ENCODE measurements at places on chromosomes 5 and 9.

DNA sequence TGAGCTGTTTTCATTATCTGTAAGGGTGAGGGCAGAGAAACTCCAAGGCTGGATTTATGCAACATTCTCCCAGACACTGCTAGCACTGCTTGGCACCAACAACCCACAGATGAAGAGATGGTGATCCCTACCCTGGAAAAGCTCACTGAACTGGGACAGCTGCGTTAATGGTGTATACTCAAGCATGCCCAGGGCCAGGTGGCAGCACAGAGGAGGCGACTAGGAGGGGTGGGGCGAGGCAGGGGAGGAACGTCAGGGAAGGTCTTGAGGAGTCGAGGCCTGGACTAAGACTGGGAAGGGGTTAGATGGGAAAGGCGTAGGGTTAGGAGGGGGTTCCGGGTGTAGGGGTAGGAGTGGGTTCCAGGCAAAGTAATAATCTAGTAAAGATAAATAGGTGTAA is 73.1 kb upstream of the TBC1D9B start:
- no peak for DNase-seq

GRCh38 chr5:153135411-153135810 is 355.1 kb upstream of the GRIA1 start:
- no peak for DNase-seq

DNA sequence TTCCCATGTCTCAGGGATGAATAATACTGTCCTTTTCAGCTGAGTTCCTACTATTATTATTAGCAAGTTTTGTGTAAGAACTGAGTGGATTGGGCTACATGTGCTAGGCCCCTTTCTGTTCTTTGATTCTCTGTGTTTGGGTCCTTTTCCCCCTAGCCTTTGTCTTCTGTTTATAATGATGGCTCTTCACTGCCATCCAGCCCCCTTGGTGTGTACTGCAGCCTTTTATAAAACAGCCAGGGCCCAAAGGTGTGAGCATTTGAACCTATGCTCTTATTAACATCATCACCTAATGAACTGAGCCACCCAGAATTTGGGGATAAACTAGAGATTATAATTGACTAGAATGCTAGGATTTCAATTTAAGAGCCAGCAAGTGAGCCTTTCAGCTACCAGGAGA is 52.6 kb downstream of the PLAC8L1 start:
- DNase-seq: no peak

- peak; percentile 81 for DNase-seq
Observed at GRCh38 chr5:79829260-79829659, 139.6 kb downstream of the CMYA5 start.

DNA sequence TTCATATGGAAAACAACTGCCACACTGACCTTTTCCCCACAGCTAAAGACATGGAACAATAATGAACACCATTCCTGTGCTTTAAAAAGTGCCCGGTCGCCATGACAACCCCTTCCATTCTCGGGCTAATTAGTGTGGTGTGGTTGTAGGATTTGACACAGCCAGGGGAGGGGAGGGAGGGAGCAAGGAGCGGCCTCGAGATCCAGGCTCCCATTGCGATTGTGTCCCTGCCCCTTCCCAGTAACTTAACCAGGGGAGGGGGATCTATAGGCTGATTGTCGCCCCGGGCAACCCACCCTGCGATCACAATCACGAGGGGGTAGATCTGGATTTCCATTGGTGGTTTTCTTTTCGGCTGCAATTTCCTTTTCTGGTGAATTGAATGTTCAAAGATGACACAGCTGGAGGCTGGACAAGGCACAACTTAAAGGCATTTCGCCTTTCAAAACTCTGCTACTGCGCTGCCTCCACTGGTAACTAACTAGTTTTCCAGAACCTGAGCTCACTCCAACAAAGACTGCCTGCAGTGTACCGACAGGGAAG is 96.7 kb upstream of the RETREG1 start:
- peak; percentile 59 for DNase-seq

GRCh38 chr9:5628183-5628529 is 751 bp upstream of the RIC1 start:
- no peak for DNase-seq

- no peak for DNase-seq
Observed at GRCh38 chr5:90874066-90874465, 315.5 kb downstream of the ADGRV1 start.

- DNase-seq: no peak
Observed at GRCh38 chr9:117656002-117656401, 48.2 kb upstream of the TLR4 start.

GRCh38 chr9:81445331-81445921 is 243.9 kb downstream of the TLE1 start:
- no peak for DNase-seq

- peak; percentile 45 for DNase-seq
Observed at GRCh38 chr5:139640421-139641115, 7.6 kb upstream of the CXXC5 start.

DNA sequence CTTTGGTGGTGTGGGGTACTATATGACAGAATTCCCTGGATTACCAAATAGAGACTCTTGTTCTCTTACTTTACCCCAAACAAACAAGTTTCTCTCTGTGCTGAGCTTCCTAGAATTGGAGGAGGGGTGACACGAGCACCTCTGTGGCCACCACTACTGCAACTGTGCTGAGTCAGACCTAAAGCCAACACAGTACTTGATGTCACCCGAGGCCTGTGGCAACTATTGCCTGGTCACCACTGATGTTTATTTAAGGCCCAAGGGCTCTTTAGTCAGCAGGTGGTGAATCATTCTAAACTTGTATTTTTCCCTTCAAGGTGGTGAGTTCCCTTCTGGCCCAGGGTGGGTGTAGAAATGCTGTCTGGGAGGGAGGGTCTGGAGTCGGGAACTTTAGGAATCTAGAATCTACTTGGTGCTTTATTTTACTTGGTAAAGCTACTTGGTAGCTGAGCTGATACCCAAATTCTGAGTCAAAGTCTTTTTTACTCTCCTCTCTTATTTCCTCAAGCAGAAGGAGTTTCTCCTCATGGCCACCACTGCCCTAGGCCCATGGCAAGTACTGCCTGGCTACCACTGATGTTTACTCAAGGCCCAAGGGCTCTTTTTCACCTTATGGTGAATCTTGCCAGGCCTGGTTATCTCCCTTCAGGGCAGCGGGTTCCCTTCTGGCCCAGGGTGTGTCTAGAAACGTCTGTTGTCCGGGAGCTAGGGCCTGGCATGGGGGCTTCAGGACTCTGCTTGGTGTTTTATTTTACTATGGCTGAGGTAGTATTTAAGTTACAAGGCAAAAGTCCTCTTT is 9.8 kb downstream of the LURAP1L start:
- DNase-seq: no peak

DNA sequence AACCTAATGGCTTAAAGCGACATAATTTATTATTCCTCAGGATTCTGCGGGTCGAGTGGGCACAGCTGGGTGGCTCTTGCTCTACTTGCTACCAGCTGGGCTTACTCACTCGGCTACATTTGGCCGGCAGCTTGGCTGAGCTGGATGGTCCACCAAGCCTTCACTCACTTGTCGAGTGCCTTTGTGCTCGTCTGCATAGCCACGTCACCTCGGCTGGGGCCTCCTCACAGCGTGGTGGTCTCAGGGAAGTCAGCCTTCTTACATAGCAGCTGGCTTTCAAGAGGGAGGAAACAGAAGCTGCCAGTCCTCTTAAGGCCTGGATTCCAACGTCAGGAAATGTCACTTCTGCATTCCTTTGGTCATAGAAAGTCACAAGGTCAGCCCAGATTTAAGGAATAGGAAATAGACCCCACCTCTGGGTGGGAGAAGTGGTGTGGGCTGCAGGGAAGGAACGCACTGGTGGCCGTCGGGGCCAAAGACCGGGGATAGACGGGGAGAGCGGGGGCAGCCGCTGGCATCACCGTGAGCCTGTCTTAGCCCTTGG is 75.1 kb upstream of the RUFY1 start:
- DNase-seq: peak; percentile 46

- DNase-seq: no peak
Observed at GRCh38 chr5:80181618-80182211, 74.1 kb downstream of the SERINC5 start.

- DNase-seq: no peak
Observed at GRCh38 chr5:78060421-78060820, 234.1 kb downstream of the AP3B1 start.

DNA sequence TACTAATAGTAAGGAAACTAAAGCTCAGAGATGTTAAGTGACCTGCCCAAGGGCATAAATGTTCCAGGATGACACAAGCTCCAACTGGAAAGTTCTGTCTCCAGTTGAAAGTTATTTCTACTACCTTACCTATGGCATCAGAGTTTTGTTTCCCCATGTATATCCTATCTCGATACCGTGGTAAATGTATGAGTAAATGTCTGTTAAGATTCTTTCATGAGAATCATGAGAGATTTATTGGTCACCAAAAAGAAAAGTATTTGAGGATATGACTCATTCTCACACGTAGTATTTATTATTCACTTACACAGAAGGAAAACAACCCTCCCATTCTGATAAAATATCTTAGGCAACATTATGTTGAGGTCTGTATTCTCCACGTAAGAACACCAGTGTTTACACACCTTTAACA is 11.1 kb upstream of the SHOC1 start:
- no peak for DNase-seq

DNA sequence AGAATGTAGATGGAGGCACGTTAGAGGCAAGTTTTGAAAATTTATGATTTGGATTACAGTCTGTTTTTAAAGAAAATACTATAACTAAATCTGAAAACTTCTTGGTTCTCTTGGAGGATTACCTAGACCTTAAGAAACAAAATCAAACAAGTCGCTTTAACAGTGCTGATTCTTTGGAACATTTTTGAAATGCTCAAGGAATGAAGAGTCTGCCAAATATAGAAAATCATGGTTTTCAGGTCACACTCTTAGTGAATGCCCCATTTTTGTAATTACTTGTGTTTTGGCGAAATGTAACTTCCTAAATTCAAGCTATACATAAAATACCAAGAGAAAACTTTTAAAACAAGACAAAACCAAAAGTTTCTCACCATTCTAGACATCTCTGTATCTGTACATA is 93.2 kb downstream of the EQTN start:
- no peak for DNase-seq

DNA sequence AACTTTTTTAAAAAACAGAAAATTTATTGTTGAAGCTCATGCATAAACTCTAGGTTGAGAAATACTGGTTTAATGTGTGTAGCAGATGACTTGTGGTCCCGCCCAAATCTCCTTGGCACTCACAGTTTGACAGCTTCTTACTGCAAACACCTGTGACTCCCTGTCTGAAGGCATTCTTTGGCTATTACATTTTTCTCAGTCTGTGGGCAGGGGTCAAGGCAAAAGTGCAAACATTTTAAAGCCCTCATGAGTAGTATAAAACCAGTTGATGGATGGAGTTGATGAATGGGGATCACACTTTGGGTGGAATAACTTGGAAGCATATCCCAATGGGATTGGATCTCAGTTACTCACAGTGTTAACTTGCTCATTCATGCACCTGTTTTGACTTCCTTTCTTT is 1007.0 kb upstream of the NUDT12 start:
- no peak for DNase-seq

- DNase-seq: peak; percentile 74
Observed at GRCh38 chr5:16508730-16509531, 43.3 kb upstream of the ZNF622 start.

DNA sequence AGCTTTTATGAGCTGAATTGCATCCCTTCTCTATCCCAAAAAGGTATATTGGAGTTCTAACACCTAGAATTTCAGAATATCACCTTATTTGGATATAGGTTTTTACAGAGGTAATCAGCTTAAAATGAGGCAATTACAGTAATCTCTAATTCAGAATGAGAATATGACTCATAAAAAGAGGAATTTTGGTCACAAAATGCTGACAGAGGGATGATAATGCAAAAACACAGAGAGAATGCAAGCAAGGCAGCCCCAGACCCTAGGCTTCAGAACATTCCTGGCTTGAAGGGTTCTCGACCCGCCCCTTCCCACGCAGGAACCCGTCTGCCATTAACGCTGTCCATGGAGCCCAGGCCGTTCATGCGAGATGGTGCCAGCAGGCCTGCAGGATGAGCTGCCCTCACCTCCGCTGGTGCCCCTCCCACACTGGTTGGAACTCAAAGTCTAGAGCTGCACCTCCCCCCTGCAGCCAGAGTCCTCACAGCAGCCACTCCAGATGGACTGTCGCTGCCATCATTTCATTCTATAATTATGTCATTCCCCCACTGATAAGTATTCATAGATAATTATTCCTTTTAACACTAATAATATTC is 1173.4 kb upstream of the ACO1 start:
- peak; percentile 36 for DNase-seq
